RKO (cell line): ENCODE measurements at places on chromosomes 6 and 20.

DNA sequence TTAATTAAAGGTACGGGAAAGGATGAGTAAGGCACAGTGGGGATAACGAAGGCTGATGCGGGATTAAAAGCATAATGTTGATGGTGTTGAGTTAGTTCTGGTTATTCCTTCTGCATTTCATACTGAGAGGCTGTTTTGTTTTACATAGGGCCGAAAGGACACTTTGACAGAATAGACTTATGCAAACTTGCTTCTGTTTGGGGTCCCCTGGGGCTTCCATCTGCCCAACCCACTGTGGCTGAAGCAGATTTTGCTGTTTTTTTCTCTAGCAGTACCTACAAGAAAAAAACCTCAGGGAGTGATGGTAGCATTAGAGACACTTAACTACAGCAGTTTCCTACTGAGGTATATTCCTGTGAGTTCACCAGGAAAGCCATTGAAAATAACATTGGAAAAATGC lies 136.1 kb upstream of the SUPT3H start:
- DNase-seq = no peak

- no peak for DNase-seq
Measured at GRCh38 chr6:130811932-130812331, 15.3 kb upstream of the SMLR1 start.

DNA sequence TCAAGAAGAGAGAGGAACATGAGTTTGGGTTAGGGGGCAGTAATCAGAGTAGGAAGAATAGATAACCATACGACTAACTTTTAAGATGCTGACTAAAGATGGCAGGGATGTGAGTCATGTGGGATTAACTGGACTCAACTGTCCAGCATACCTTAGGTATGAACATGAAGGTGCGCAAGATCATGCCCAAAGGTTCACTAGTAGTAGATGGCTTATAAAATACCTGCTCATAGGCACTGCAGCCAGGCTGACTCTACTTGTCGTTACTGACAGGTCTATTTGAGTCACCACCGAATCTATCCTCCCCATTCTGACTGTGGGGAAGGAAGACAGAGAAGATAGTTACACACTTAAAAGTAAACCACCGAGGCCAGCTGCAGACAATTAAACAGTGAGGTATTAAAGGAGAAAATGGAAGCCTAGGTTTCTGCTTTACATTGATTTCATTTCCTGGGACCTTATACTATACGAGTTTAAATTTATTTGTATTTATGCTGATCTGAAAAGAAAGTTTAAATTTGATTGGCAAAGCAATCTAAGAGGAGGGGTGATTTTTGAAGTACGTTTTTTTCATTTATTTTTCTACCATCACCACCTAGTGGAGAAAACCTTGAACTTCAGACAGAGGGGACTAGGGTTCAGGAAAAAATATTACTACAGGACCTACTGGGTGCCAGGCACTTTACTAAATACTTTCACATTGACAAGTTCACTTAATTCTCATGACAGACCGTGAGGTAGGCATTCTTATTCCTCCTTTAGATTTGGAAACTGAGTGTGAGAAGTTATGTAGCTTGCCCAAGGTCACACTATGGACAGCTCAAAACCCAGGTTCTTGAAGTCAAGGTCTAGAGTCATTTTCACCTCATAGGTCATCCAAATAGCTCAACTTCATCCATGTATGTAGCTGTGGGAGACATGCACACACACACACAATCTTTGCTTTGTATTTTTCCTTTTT lies 4.0 kb upstream of the WRNIP1 start:
- DNase-seq = peak; percentile 14

DNA sequence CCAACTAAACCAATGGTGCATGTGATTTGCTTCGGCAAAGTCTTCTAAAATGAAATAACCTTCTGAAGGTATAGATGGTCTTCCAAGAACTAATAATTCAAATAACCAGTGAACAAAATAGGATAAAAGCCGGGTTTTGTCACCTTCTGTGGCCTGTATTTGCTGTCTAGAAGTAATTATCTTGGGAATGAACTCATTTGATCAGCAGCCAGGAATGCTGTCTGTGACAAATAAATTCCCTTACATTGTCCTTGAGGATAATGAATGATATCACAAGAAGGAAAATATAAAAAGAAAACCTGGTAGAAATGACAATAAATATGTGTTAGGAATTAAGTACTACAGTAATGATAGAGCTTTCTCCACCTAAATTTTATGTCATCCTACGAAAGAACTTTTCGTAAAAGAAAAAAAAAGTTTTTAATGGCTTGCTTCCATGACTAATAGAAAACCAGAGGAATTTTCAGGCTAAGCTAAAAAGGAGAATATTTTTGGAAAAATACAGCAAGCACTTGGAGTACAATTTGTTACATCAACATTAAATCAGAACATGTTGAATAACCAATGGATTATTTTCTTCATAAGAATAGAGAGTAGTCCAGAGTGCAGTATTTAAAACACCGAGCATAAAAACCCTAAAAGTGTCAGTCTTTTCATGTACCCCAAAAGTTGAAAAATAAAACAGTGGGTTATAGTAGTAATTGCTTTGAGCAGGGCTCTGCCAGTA lies 247.7 kb downstream of the TBC1D7 start:
- DNase-seq = no peak

- DNase-seq = peak; percentile 6
Measured at GRCh38 chr6:114312931-114313330, 29.9 kb downstream of the HS3ST5 start.

DNA sequence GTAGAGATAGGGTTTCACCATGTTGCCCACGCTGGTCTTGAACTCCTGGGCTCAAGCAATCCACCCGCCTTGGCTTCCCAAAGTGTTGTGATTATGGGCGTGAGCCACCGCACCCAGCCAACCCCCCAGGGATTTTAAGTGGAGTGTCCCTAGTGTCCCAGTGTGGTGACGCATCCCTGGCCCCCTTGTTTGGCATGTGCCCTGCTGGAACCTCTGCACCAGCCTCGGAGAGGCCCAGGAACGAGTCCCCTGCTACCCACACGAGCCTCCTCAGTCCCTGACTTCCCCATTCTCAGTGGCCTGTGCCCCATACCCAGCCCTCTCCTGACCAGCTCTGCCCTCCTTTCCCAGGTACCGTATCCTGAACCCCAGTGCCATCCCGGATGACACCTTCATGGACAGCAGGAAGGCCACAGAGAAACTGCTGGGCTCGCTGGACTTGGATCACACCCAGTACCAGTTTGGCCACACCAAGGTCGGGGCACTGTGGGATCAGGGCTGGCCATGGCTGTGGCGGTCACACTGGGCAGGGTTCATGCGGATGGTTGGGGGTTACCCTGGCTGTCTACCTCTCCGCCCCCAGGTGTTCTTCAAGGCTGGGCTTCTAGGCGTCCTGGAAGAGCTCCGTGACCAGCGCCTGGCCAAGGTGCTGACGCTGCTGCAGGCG lies 37.2 kb downstream of the MYH7B start:
- no peak for DNase-seq

DNA sequence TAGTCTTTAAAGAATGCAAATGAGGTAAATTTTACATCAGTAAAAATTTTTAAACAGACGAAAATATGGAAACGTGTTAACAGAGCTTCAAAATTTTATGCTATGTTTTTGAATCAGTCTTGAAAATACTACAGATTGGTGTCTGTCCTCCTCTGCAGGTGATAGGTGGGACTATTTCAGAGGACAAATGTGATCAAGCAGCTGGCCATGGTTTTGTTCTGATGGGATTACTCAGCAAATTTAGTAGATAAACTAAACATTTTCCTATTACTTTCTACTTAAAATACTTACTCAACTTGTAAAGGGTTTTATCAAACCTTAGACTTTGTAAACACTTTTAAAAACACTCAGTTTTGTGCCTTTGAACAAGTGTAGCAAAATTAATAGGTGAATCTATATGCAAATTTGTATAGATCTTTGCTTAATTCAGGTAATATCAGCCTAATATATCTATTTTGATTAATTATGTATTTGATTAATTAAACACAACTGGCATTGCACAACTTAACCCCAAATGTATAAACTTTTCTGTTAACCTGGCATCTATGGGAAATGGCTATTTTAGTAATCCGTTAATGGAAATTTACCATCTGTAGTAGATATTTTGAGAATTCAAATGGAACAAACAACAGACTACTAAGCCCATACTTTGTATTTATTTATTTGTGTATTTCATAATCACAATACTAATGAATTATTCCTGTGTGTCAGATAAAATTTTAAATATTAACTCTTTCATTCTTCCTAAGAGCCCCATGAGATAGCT lies 22.5 kb downstream of the ADGRB3 start:
- DNase-seq = no peak

GRCh38 chr6:17869010-17869752 lies 118.3 kb downstream of the KIF13A start:
- DNase-seq = no peak

GRCh38 chr6:75183099-75183541 lies 22.7 kb downstream of the COL12A1 start:
- DNase-seq = no peak

- no peak for DNase-seq
Measured at GRCh38 chr6:13674533-13675190, 37.0 kb downstream of the RANBP9 start.

GRCh38 chr20:60331688-60332300 lies 373.6 kb downstream of the CDH26 start:
- DNase-seq = no peak

GRCh38 chr6:10151144-10151915 lies 263.5 kb downstream of the TFAP2A start:
- no peak for DNase-seq

DNA sequence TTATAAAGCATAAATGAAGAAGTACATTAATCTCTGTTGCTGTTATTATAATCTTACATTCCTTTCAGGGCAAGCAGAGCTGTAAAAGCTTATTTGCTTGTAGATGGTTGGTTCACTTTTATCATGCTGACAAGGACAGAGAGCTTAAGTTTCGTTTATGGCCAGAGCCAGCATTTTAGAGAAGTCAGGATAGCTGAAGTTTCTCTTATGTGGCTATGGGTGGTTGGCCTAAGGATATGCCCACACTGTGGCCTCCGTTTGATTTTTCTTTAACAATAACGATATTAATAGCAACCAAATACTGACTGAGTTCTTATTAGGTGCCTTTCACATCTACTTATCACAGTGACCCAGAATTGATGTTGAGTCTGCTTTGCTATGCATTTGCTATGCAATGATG lies 78.5 kb downstream of the FARS2 start:
- no peak for DNase-seq

DNA sequence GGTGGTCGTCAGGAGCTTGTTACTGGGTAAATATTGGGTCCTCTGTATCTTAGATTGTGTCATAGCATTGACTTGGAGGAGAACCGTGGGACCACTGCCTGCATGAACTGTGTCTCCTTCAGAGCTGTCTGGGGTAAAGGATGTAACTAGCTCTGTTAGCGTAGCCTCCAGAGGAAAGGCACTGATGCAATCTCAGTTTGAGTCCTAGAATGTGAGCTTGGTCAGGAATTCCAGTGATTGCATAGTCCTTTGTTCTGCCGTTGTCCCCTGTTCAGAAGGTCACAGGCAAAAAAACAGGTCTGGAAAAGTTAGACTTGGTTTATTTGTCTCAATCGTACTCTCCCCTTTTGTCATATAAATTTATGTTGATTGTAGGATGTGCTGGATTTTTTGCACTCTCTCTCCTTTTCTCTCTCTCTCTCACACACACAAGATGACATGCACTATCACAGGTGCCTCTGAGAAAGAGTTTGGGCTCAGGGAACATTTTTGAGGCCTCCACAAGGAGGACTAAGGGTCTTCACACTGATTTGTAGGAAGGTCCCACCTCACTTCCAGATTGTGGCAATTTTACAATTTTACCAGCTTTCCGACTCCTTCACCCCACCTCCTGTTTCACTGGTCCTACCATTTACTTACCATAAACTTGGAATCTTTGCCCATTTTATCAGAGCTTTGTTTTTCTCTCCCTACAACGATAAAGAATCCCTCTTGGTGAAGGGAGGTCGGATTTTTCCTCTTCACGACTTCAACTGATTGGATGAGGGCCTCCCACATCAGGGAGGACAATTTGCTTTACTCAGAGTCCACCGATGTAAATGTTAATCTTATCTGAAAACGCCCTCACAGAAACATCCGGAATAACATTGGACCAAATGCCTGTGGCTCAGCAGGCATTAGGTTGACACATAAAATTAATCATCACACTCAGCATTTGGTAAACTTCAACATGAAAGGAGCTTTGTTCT lies 7.0 kb upstream of the DACT2 start:
- DNase-seq = no peak

DNA sequence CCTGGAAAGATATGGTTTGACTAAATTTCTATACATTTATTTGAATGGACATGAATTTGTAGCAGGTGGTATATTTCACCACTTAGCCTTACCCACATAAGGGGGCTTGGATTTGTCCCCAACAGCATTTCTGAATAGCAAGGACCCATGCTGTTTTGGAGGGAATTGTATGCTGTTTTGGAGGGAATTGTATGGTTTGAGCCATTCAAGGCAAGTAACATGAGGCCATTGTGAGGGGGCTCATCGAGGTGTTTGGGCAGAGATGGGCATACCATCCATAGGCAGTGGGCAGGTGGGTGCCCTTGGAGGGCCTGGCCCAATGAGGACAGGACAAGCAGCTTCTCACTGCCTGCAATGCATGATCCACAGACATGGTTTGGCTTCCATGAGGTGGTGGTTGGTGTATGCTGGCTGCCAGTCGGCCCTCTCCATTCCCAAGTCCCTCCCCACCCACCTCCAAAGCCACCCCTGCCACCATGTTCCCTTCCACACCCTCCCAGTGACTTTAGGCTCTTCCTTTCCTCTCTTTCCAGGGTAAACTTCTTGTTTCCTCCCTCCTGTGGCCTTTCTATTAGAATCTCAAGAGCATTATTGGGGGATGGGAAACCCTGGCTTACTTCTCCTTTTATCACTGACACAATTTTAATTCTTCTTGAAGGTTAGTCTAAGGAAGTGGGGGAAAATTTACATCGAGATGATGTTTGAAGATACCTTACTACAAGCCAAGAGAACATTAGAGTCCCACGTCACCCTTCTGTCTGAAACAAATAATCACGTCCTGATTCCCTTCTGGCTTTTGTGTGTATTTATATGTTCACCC lies 13.2 kb upstream of the PXDC1 start:
- no peak for DNase-seq
